Osteoblast (primary cell): ENCODE measurements at places on chromosomes 3 and 15. TPM values are rescaled to one million over a fixed set of nuclear protein-coding genes. Genes with fewer than 3 reads are reported as not detected.

DNA sequence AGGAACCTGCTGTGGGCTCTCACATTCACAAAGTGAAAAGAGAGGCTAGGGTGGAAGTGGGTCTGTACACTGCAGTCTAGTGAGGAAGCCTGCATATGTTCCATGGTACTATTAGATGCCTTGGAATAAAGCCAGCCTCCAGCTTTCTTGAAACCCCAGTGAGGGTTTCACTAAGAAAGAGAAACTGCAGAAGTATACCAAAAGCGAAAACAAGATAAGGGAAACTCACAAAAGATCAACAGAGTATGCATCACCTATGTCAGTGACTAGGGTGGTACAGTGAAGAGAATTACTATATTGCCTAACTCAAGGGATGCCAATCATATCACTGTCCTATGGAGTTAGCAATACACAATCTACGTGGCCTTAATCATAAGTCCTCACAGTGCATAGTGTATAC lies 212.5 kb upstream of the GADL1 start:
- H3K4me1 ChIP-seq = peaks cover 22% of the 10 kb centered on the region
- H3K27me3 ChIP-seq = no peaks in the 10 kb centered on the region
- no peak for DNase-seq
- no peak overlapping the region for H3K4me3 ChIP-seq
- H3K27ac ChIP-seq = no peak overlapping the region

DNA sequence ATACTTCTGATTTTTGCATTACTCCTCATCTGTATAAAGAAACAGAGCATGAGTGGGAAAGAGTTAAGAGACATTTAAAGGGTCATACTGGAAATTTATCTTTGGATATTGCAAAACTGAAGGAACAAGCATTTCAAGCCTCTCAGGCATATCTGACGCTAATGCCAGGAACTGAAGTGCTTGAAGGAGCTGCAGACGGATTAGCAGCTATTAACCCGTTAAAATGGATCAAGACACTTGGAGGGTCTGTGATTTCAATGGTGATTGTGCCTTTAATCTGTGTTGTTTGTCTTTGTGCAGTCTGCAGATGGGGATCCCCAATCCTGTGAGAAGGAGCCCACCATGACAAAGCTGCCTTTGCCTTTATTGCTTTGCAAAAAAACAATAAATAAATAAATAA lies 202.5 kb upstream of the UBE3A start:
- no peak for DNase-seq
- peaks cover 4% of the 10 kb centered on the region for H3K4me1 ChIP-seq
- H3K4me3 ChIP-seq = no peak overlapping the region

DNA sequence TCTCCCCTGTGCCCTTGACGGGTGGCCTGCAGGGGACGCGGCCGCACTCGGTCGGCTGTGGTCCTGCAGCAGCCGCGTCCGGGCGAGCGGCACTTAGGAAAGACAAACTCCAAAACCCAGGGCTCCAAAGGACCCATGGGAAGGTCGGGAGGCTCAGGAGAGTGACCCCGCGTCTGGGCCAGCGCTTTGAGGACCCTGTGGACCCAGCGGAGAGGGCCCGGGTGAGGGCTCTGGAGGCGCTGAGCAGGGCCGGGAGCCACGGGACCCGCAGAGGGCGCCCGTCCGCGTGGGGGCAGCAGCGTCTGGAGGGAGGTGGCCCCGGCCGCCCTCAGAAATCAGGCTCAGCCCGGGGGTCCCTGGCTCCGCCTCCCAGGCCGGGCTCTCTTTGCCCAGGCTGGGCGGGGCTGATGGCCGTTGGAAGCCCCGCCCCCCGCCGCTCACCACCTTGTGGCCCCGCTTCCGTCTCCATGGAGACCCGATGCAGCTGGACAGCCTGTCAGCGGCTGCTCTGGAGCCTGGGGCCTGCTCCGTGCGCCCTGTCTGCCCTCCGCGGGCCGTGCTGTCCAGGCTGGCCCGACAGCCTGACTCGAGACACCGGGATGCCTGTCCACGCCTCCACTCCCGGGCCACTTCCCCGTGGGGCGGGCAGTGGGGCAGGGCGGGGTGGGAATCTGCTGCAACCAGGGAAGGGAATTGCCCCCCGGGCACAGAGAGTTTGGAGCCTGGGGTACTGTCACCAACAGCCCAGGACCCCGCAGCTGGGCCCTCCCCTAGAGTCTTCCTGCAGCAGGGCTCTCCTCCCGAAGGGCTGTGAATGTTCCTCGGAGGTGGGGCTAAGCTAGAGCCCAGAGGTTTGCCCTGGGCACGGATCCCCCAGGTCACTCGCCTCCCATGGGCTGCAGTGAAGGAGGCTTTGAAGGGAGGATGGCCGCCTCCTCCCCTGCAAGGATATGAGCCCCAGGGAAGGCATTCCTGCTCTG lies 34.8 kb upstream of the RPL32 start:
- no peaks in the 10 kb centered on the region for H3K4me1 ChIP-seq
- no peak for DNase-seq
- no peaks in the 10 kb centered on the region for H3K27me3 ChIP-seq
- no peaks in the 10 kb centered on the region for H3K36me3 ChIP-seq
- H3K4me3 ChIP-seq = peak overlapping the region; percentile 33

DNA sequence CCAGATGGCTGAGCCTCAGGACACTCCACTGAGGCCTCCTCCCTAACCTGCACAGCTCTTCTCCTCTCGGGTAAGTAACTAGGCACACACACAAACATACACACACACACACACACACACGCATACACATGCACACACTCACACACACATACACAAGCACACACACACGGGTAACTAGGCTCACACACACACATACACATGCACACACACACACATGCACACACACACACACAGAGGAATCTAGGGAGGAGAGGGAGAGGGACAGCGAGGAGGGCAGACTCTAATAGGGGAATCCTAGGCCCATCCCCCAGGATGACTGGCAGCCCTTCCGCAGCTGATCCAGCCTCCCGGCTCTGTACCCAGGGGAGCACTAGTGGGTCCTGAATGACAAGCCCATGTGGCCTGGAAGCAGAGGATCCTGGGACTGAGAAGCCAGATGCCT lies 177.4 kb upstream of the LINGO1 start:
- no peaks in the 10 kb centered on the region for H3K36me3 ChIP-seq
- DNase-seq = no peak
- peaks cover 4% of the 10 kb centered on the region for H3K27me3 ChIP-seq
- H3K4me3 ChIP-seq = no peak overlapping the region
- H3K27ac ChIP-seq = no peak overlapping the region
- H3K4me1 ChIP-seq = no peaks in the 10 kb centered on the region

DNA sequence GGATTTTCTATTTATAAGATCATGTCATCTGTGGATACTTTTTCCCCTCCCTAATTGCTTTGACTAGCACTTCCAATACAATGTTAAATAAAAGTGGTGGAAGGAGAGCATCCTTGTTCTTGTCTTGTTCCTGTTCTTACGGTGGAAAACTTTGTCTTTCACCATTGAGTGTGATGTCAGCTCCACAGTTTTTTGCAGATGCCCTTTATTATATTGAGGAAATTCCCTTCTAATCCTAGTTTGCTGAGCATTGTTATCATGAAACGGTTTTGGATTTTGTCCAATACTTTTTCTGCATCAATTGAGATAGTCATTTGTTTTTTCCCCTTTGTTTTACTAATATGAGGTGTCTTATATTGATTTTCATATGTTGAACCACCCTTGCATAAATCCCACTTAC lies 19.9 kb upstream of the IL20RB start:
- DNase-seq = no peak
- H3K27ac ChIP-seq = no peak overlapping the region
- H3K36me3 ChIP-seq = no peaks in the 10 kb centered on the region
- H3K4me3 ChIP-seq = no peak overlapping the region

DNA sequence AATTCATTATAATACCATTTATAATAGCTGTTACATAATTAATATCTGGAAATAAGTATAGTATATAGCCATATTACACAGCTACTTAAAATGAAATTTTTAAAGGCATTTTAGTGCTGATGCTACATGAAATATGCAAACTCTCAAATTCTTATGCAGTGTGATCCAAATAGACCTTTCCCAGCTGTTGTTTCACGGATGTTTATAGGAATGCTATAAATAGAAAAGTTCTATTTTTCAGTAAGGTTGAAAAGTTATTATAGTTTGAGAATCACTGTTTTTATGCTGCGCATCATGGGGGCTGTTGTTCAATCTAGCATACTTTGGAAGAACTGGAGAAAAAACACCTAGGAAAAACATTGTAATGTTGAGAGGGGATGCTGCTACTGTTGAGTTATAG lies 147.7 kb upstream of the TRIM42 start:
- peak; percentile 9 for DNase-seq
- H3K36me3 ChIP-seq = no peaks in the 10 kb centered on the region
- H3K4me3 ChIP-seq = no peak overlapping the region
- H3K27ac ChIP-seq = no peak overlapping the region
- no peaks in the 10 kb centered on the region for H3K27me3 ChIP-seq
- peaks cover 5% of the 10 kb centered on the region for H3K4me1 ChIP-seq

DNA sequence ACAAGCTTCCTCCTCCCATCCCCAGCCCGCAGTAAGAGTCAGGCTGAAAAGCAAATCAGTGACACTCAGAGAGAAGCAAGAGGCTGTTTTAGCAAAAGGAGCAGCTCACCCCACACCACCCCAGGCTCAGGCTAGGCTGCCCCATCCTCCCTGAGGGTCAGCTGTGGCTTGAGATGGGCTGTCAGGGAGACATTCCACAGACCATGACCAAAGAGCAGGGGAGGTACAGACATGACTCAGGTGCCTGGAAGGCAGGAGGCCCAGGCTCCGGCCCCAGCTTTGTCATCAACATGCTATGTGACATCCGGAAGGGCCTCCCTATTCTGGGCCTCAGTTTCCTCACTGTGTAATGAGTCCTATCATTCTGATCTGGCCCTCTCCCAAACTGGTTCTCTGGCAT lies 24.7 kb downstream of the HCN4 start:
- no peaks in the 10 kb centered on the region for H3K27me3 ChIP-seq
- H3K36me3 ChIP-seq = no peaks in the 10 kb centered on the region
- DNase-seq = no peak

DNA sequence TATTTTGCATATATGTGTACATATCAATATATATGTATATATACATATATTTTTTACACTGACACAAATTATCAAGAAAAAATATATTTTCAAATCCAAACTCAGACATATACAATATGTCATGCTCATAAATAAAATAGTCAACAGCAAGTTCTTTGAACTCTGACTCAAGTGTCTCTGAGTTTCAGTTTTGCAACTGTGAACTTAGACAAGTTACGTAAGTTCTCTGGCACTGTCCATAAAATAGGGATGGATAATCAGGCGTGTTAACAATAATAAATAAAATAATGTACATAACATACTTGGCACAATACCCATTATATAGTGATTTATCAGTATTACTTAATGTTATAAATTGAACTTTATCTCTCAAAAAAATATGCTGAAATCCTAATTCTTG lies 12.1 kb upstream of the XRN1 start:
- peaks cover 14% of the 10 kb centered on the region for H3K36me3 ChIP-seq
- H3K27me3 ChIP-seq = no peaks in the 10 kb centered on the region
- H3K27ac ChIP-seq = no peak overlapping the region

- H3K27ac ChIP-seq = no peak overlapping the region
- DNase-seq = no peak
- H3K4me3 ChIP-seq = no peak overlapping the region
- no peaks in the 10 kb centered on the region for H3K4me1 ChIP-seq
These were observed 55.0 kb upstream of the PRR23E start for GRCh38 chr3:127137757-127138536.

GRCh38 chr3:66115858-66116654 lies 77.3 kb upstream of the MAGI1 start:
- peak overlapping the region; percentile 32 for H3K4me3 ChIP-seq
- H3K27ac ChIP-seq = peak overlapping the region; percentile 95
- H3K36me3 ChIP-seq = no peaks in the 10 kb centered on the region
- DNase-seq = peak; percentile 94

- H3K36me3 ChIP-seq = no peaks in the 10 kb centered on the region
- DNase-seq = no peak
- H3K27me3 ChIP-seq = peaks cover 6% of the 10 kb centered on the region
- H3K27ac ChIP-seq = no peak overlapping the region
- H3K4me3 ChIP-seq = no peak overlapping the region
These were observed 163.2 kb downstream of the B3GALNT1 start for GRCh38 chr3:160941885-160942494.

DNA sequence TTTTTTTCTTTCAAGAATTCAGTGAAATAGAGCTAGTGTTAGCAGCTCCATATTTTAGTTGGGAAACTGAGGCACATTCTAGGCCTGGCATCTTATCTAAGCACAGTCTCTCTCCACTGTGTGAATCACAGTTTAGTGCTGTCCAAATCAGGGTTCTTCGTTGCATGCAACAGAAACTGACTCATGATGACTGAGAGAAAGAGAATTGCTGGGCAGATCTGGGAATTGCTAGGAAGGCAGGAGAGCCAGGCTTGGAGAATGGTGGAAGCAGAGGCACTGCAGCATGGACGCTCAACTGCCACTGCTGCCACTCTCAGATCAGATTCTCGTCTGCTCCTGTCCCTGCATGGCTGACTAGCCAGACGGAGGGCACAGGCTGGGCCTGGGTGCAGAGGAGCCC lies 40.7 kb upstream of the CHST2 start:
- peaks cover 2% of the 10 kb centered on the region for H3K4me1 ChIP-seq
- H3K4me3 ChIP-seq = no peak overlapping the region
- H3K27me3 ChIP-seq = no peaks in the 10 kb centered on the region
- peak overlapping the region; percentile 18 for H3K27ac ChIP-seq
- peak; percentile 98 for DNase-seq
- H3K36me3 ChIP-seq = no peaks in the 10 kb centered on the region

DNA sequence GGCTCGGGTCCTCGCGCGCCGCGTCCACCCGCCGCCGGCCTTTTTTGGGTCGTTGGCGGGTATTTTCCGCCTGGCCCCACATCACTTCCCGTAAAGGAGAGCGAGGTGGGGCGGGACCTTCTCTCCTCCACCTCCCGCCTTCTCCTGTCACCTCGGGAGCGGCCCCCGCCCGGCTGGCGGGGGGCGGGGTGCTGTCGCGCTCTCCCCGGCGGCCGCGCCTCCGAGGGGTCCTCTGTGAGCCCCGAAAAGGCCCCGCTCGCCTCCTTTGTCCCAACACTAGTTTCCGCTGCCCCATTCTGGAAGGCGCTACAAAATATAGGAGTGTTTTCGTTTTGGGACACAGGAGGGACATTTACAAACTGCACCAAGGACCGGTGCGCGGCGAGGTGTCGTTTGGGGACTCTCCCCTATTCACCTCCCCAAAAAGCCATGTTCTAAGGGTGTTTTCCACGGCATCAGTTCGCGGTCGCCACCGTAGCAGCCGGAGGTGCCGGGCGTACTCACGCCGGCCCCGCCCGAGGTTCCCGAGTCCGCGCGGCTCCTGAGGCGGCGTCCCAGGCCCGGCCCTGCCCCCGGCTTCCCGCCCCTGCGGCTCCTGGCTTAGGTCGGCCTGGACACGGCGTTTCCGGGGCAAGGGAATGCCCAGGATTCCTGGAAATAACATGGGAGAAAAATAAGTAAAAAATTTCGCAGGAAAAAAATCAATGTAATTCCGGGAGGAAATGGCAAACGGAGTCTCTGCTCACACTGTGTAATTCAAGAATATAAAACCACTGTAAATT lies at the start of gene RAB27A:
RAB27A (minus strand) TSS at position 68 of the 782 bp plus-strand sequence. CDS start 54,879 bp downstream, outside the sequence.
- peak; percentile 95 for DNase-seq
- peaks cover 4% of the 10 kb centered on the region for H3K4me1 ChIP-seq
- H3K27ac ChIP-seq = peak within 1 kb of the TSS; percentile 83

Gene KLF15
- 4.3 and 4.4 TPM in 2 replicates for total RNA-seq
